Right atrium auricular region (tissue), 2 donors: ENCODE measurements at places on chromosomes 2 and 18. TPM values are rescaled to one million over a fixed set of nuclear protein-coding genes. Genes with fewer than 3 reads are reported as not detected.

Gene STON1
- total RNA-seq: 6.4 TPM

Gene GPR155
- total RNA-seq: 13.7 TPM

Gene AQP4
- total RNA-seq: 14.9 TPM

Gene CIAO1
- 77.0 TPM for total RNA-seq

Gene GULP1
- 7.5 TPM for total RNA-seq

Gene MROH2A
- not detected for total RNA-seq

Gene PLCD4
- total RNA-seq: 0.70 TPM

Gene AOX1
- total RNA-seq: 48.2 TPM

Gene UPP2
- total RNA-seq: not detected

Gene SLC8A1
- 738 TPM for total RNA-seq

Gene SLC40A1
- 57.7 TPM for total RNA-seq

DNA sequence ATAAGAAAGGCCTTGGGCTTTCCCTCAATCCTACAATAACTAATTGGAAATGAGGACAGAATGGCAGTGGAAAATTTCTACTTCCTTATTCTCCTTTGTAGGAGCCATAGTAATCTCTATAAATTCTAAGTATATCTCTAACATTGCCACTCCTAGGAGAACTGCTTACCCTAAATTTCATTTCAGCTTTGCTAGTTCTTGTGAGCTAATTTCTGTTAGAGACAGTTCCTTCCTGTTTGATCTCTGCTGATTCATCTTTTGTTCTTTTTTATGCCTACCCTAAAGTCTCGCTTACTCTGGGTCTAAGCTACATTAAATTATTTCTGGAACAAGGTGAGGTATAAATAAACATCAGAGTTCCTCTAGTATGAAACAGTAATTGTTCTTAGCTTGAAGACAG, 25.7 kb downstream of the ABHD3 start:
- no peak overlapping the region for H3K4me3 ChIP-seq
- no peaks in the 10 kb centered on the region for H3K36me3 ChIP-seq
- H3K27me3 ChIP-seq: no peaks in the 10 kb centered on the region
- H3K4me1 ChIP-seq: no peaks in the 10 kb centered on the region
- DNase-seq: no peak

GRCh38 chr2:62661263-62661635, 44.3 kb upstream of the EHBP1 start:
- H3K27ac ChIP-seq: no peak overlapping the region
- DNase-seq: no peak
- no peaks in the 10 kb centered on the region for H3K4me1 ChIP-seq
- no peaks in the 10 kb centered on the region for H3K27me3 ChIP-seq

GRCh38 chr2:55966401-55967118, 43.0 kb upstream of the EFEMP1 start:
- H3K27me3 ChIP-seq: no peaks in the 10 kb centered on the region
- peak; percentile 74 for DNase-seq
- peaks cover 15% of the 10 kb centered on the region for H3K4me1 ChIP-seq
- H3K4me3 ChIP-seq: no peak overlapping the region

GRCh38 chr2:218883491-218884490, 3.1 kb downstream of the WNT10A start:
- H3K27ac ChIP-seq: no peak overlapping the region
- H3K4me3 ChIP-seq: peak overlapping the region; percentile 52
- DNase-seq: no peak
- H3K36me3 ChIP-seq: no peaks in the 10 kb centered on the region
- peaks cover 7% of the 10 kb centered on the region for H3K27me3 ChIP-seq

DNA sequence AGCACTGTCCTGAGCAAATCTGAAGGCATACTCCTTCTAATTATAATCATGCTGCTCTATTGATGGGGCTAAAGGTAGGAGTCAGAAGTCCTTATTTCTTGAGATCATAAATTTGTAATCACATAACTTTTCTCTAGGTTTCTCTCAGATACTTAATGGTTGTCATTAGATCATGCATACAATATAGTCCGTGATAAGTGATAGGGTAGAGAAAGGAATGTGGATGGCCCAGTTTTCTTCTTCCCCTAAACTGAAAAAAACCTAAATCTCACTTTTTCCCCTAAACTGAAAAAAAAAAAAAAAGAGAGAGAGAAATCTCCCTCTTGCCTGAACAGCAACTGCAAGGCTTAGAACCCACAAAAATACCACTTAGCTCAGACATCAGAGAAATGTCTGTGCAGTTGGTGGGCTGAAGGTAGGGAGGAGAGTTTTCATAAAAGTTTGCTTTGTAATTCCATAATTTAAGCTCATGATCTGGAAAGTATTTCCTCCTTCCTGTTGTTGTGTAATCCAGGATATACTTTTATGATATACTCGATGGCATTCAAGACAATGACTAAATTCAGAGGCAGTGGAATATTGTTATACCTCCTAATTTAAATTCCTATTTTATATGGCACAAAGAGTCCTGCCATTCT, 79.3 kb upstream of the ITPRID2 start:
- H3K27me3 ChIP-seq: no peaks in the 10 kb centered on the region
- no peak overlapping the region for H3K27ac ChIP-seq
- no peaks in the 10 kb centered on the region for H3K4me1 ChIP-seq
- H3K36me3 ChIP-seq: no peaks in the 10 kb centered on the region
- DNase-seq: no peak
- no peak overlapping the region for H3K4me3 ChIP-seq

DNA sequence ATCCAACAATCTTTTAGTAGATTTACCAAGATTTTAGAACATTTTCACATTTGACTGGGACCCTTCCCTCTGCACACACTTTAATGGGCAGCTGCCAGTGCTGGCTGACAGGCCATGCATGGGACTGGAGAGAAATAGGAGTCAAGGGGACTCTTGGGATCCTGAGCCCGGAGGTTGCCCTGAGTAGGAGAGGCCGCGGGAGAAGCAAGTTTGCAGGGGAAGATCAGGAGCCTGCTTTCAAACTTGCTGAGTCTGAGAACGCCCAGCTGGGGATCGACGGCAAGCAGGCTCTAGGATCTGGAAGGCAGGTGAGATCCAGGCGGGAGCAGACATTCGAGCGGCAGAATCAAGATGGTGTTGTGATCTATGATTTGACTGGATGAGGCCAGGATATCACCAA, 186.1 kb downstream of the HDAC4 start:
- no peak for DNase-seq
- peaks cover 42% of the 10 kb centered on the region for H3K4me1 ChIP-seq
- no peak overlapping the region for H3K27ac ChIP-seq
- H3K36me3 ChIP-seq: no peaks in the 10 kb centered on the region
- H3K4me3 ChIP-seq: no peak overlapping the region

DNA sequence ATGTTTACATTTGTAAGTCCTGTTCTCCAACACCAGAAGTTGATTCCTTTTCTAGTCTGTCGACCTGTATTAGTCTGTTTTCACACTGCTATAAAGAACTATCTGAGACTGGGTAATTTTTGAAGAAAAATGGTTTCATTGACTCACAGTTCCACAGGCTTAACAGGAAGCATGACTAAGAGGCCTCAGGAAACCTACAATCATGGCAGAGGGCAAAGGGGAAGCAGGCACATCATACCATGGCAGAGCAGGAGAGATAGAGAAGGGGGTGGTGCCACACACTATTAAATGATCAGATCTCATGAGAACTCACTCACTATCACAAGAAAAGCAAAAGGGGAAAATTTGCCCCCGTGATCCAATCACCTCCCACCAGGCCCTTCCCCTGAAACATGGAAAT, 112.8 kb upstream of the MAP3K20 start:
- peaks cover 13% of the 10 kb centered on the region for H3K4me1 ChIP-seq
- no peaks in the 10 kb centered on the region for H3K36me3 ChIP-seq
- no peak for DNase-seq
- no peak overlapping the region for H3K4me3 ChIP-seq
- no peak overlapping the region for H3K27ac ChIP-seq
- H3K27me3 ChIP-seq: no peaks in the 10 kb centered on the region

- peak; percentile 83 for DNase-seq
- H3K36me3 ChIP-seq: no peaks in the 10 kb centered on the region
- H3K4me3 ChIP-seq: no peak overlapping the region
- H3K27me3 ChIP-seq: no peaks in the 10 kb centered on the region
Measured at GRCh38 chr2:236972491-236973342, 113.0 kb upstream of the COPS8 start.

DNA sequence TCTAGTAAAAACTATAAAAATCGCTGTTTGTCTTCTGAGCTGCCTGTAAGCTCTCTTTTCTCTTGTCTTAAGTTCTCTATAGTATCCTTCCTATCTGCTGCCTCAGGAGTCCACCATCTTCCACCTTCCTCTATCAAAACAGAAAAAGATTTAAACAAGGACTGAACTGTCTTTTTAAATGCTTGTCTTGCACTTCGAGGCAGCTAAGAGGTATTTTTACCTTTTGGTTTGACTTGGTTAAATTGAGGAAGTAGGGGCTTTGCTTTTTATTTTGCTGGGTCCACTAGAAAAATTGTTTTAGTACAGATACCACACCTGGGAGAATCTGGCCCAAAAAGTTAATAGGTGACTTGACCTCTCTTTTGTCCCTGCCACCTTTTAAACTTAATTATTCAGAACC, 12.2 kb downstream of the SESTD1 start:
- no peak overlapping the region for H3K4me3 ChIP-seq
- H3K4me1 ChIP-seq: peaks cover 12% of the 10 kb centered on the region
- no peaks in the 10 kb centered on the region for H3K36me3 ChIP-seq
- no peaks in the 10 kb centered on the region for H3K27me3 ChIP-seq

GRCh38 chr2:133879703-133880102, 311.4 kb upstream of the NCKAP5 start:
- no peak overlapping the region for H3K4me3 ChIP-seq
- H3K27me3 ChIP-seq: no peaks in the 10 kb centered on the region
- H3K36me3 ChIP-seq: no peaks in the 10 kb centered on the region

DNA sequence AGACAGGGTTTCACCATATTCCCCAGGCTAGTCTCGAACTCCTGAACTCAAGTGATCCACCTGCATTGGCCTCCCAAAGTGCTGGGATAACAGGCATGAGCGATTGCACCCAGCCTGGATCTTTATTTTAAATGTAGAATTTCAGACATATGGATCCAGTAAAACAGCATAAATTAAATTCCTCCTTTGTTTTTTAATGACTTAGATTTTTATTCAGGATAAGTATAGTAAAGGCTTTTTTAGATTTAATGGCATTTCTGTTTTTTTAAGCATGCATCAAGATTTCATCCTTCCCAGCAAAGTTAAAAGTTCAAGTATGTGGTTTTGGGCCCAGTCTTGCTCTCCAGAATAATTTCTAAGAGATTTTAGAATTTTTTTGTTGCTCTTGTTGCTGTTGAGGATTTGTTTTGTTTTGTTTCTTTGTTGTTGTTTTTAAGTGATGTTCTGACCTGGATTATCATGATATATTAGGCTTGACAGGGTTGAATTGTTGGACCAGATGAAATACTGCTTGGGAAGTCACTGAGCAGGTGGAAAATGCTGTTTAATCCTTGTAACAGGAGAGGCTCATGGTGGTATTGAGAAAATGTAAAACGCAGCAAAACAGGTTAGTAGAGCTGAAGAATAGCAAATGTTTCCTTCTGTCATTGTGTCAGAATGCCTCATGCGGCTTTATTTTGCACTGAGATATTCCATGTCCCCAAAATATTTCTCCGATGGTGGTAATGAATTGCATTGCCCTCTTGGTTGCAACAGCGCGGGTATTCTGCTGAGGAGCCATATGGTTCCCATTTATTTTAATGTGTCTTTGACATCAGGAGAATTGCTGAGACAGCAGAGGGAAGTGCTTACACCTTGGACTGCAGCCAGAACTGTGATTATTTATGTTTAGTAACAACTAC, 147.9 kb downstream of the GALNT3 start:
- H3K27me3 ChIP-seq: no peaks in the 10 kb centered on the region
- no peaks in the 10 kb centered on the region for H3K4me1 ChIP-seq
- H3K27ac ChIP-seq: no peak overlapping the region
- H3K4me3 ChIP-seq: no peak overlapping the region
- DNase-seq: no peak

- H3K27me3 ChIP-seq: no peaks in the 10 kb centered on the region
- H3K27ac ChIP-seq: no peak overlapping the region
- no peaks in the 10 kb centered on the region for H3K36me3 ChIP-seq
Measured at GRCh38 chr18:58776084-58776483, 88.6 kb upstream of the ZNF532 start.

DNA sequence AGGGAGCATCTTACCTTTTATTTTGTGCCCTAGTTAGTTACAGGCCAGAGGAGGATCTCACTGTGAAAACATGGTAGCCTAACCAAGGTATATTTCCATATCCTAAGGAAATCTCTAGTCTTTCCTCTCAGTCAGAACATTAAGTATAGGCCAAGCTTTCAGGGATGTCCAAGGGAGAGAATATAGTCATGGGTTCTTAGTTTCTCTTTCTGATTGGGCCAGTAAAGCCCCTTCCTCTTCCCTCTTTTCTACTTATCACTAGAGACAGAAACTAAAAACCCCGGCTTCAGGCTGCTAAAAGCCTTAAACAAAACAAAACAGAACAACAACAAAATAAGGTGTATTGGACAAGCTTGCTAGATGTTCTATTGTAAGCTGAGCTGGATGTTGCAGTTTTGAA, 44.3 kb upstream of the TNFRSF11A start:
- no peak for DNase-seq
- no peak overlapping the region for H3K4me3 ChIP-seq
- H3K36me3 ChIP-seq: peaks cover 9% of the 10 kb centered on the region
- H3K27ac ChIP-seq: no peak overlapping the region
- H3K4me1 ChIP-seq: no peaks in the 10 kb centered on the region
- H3K27me3 ChIP-seq: no peaks in the 10 kb centered on the region

GRCh38 chr2:19738707-19739106, 163.1 kb downstream of the TTC32 start:
- peak overlapping the region; percentile 64 for H3K27ac ChIP-seq
- H3K27me3 ChIP-seq: no peaks in the 10 kb centered on the region
- DNase-seq: peak; percentile 86
- no peaks in the 10 kb centered on the region for H3K36me3 ChIP-seq
- no peaks in the 10 kb centered on the region for H3K4me1 ChIP-seq
